Tongue (tissue), 3 donors: ENCODE measurements at places on chromosomes 11 and 22. TPM values are rescaled to one million over a fixed set of nuclear protein-coding genes. Genes with fewer than 3 reads are reported as not detected.

The FAM111A gene
- total RNA-seq: 38.4 TPM

The OR10D3 gene
- total RNA-seq: 0.31 TPM

The KCNA4 gene
- total RNA-seq: not detected

The SEC14L3 gene
- not detected for total RNA-seq

The HTR3A gene
- not detected for total RNA-seq

The KBTBD3 gene
- 11.3 TPM for total RNA-seq

The DDX10 gene
- 20.5 TPM for total RNA-seq

The SEPTIN3 gene
- 0.51 TPM for total RNA-seq

The OR4D9 gene
- total RNA-seq: not detected

The ZNRF3 gene
- 12.4 TPM for total RNA-seq

The KCNQ1OT1 gene
- 10.3 TPM for total RNA-seq

The OR51B4 gene
- not detected for total RNA-seq

The PRR33 gene
- 4.8 TPM for total RNA-seq

The MOV10L1 gene
- total RNA-seq: 1.0 TPM

The ARHGAP20 gene
- 5.5 TPM for total RNA-seq

The ACR gene
- 3.3 TPM for total RNA-seq

The ENTHD1 gene
- not detected for total RNA-seq

- no peak for DNase-seq
Observed at GRCh38 chr11:1870326-1870696, 17.4 kb downstream of the LSP1 start.

- DNase-seq: no peak
Observed at GRCh38 chr11:113332023-113332422, 17.6 kb downstream of the TTC12 start.

GRCh38 chr11:36312611-36313472, 16.8 kb downstream of the PRR5L start:
- peak; percentile 79 for DNase-seq

- peak; percentile 49 for DNase-seq
Observed at GRCh38 chr22:35915477-35916013, 113.1 kb downstream of the RBFOX2 start.

DNA sequence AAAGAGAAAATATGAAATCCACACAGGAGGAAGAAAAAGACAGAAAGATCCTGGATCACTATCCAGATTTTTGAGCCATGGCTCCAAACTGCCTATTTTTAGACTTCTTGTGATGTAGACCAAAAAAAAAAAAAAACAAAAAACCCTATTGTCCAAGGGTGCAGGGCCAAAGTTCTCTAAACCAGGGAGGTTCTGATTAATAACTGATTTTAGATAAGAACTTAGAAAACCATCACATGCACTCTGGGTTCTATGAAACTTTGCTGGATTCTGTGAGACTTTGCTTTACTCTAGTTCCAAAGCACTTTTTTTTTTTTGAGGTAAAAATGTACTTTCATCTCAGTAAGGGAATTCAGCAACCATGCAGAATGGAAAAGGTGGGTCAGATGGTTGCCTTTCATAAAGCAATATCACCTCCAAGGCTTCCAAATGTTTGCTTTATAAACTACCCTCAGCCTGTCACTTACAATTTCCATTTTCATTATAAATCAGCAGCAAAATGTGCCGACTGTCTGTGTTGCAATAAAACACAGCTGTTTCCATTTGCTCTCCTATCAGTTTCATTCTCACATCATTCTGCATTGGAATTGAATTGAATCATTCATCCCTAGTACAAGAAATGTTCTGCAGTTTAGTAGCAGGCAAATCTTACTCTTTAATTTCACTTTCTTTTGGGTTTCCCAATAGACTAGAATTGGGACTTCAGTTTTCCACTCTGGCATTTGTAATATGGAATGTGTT, 1584.3 kb upstream of the RAG2 start:
- DNase-seq: peak; percentile 27

GRCh38 chr11:61636676-61637075, 43.5 kb upstream of the DAGLA start:
- no peak for DNase-seq

DNA sequence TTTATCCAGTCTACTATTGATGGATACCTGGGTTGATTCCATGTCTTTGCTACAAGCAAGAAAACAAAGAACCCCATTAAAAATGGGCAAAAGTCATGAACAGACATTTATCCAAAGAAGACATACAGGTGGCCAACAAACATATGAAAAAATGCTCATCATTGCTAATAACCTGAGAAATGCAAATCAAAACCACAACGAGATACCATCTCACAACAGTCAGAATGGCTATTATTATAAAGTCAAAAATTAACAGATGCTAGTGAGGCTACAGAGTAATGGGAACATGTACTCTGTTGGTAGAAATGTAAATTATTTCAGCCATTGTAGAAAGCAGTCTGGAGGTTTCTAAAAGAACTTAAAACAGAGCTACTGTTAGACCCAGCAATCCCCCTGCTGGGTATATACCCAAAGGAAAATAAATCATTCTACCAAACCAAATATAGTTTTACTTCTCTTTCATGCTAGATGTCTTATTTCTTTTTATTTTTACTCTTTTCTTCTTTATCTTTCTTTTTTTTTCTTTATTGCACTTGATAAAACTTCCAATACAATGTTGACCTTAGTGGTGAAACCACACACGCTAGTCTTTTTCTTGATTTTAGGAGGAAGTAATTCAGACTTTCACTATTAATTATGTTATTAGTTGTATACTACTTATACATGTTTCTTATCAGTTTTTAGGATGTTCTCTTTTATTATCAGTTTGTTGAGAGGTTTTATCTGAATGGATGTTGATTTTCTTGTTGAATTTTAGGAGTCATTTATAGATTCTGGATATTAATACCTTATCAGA, 14.3 kb downstream of the TRIM22 start:
- DNase-seq: no peak

GRCh38 chr11:67647471-67647870, 3.1 kb downstream of the ACY3 start:
- DNase-seq: no peak

DNA sequence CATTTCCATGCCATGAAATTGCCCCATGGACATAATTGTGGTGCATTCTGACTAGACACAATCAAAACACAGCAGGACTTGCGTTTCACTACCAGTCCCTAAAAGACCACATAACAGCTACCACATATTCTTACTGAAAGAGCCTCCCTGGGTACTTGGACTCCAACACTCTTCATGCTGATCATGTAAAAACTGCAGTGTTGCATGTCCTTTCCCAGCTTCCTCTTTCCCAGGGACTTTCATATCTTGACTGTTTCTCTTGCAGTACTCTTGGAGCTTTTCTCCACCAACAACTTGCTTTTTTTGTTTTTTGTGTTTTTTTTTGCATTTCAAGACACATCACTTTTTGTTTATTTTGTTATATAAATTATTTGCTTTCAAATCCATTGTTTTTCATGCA, 22.9 kb downstream of the MS4A6E start:
- no peak for DNase-seq

- peak; percentile 51 for DNase-seq
Observed at GRCh38 chr11:27718863-27719545, 18.7 kb upstream of the BDNF start.

DNA sequence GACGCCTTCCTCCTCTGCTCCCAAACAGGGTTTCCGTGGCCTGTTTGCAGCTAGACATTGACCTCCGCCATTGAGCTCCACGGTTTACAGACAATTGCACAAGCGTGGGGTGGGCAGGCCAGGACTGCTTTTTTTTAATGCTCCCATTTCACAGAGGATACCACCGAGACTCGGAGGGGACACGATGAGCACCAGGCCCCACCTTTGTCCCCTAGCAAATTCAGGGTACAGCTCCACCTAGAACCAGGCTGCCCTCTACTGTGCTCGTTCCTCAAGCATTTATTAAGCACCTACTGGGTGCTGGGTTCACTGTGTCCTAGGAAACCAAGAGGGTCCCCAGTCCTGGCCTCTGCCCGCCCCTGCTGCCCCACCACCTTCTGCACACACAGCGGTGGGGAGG, 12.2 kb downstream of the RASD2 start:
- DNase-seq: no peak

DNA sequence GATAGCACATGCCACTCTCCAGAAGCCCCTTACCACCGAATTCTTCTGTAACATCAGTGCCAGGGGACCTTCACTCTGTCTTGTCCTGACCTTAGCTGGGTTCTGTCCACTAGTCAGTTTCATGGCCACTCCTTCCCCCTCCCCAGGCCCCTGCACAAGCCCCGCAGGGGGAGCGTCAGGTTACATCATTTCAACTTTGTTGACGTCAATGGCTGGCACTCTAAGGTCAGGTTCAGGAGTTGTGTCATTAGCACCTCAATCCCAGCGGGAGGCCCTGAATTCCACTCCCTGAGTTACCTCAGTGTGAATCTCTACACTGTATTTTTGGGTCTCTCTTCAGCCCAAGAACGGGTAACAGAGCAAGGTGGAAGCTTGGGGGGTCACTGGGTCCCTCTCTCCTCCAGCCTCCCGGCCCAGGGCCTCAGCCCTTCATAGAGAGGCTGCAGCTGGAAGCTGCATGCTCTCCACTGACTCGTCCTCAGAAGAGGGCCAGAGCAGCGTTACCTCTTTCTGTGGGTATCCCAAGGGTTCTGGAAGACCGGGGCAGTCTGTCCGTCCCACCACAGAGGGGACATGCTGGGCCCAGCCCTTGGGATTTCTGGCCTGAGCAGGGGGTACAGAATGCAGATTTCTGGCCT, 10.3 kb downstream of the USH1C start:
- no peak for DNase-seq

- DNase-seq: no peak
Observed at GRCh38 chr11:45048313-45048841, 97.7 kb upstream of the TP53I11 start.

GRCh38 chr11:64409278-64409677, 50.3 kb downstream of the RPS6KA4 start:
- DNase-seq: no peak

DNA sequence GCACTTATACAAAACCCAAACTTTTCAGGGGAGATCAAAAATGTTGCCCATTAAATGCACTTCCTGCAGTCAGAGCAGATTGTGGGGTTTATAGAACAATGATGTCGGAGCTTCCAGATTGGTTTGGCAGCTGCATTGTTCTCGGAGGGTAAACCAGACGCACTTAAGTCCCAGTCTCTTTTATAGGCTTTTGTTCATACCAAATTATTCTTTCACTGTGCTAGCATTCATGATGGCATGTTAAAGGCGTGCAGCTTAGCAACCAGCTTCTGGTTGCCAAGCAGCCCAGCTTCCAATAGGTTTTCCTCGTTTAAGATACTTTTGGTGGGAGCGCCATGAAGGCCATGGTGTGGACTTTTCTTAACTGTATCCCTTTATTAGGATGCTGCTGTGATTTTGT, 40.9 kb downstream of the ZC3H12C start:
- DNase-seq: peak; percentile 48

- DNase-seq: peak; percentile 18
Observed at GRCh38 chr11:44833877-44834452, 107.2 kb downstream of the TSPAN18 start.

- DNase-seq: no peak
Observed at GRCh38 chr22:43345761-43346301, 2.7 kb upstream of the SCUBE1 start.

- no peak for DNase-seq
Observed at GRCh38 chr11:60835534-60835846, 6.4 kb upstream of the CCDC86 start.

DNA sequence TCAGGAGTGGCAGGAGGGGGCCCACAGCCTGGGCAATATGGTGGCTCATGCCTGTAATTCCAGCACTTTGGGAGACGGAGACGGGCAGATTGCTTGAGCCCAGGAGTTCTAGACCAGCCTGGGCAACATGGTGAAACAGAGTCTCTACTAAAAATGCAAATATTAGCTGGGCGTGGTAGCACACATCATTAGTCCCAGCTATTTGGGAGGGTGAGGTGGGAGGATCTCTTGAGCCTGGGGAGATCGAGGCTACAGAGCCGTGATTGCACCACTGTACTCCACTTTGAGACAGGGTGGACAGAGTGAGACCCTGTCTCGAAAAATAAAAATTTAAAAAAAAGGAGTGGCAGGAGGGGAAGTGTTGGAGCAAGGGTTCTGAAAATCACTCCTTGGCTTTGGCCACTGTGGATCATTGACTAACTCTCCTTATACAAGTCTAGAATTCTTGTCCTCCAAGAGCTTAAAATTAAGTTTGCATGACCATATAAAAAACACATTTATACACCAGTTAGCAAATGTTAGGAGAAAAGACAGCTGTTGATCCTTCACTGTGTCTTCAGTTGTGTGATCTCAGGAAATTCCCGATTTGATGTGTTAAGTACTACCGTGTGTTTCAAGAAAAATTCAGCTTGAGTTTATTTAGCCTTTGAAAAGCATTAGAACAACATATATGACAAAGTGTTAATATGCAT, 2.3 kb upstream of the WEE1 start:
- DNase-seq: peak; percentile 78

GRCh38 chr22:39719559-39720450, 149.3 kb downstream of the CACNA1I start:
- DNase-seq: no peak

- no peak for DNase-seq
Observed at GRCh38 chr11:79392161-79392560, 48.7 kb downstream of the TENM4 start.

GRCh38 chr22:48895336-48895735, 932.3 kb downstream of the BRD1 start:
- DNase-seq: no peak

GRCh38 chr11:75325713-75326438, 25.6 kb downstream of the ARRB1 start:
- DNase-seq: no peak

DNA sequence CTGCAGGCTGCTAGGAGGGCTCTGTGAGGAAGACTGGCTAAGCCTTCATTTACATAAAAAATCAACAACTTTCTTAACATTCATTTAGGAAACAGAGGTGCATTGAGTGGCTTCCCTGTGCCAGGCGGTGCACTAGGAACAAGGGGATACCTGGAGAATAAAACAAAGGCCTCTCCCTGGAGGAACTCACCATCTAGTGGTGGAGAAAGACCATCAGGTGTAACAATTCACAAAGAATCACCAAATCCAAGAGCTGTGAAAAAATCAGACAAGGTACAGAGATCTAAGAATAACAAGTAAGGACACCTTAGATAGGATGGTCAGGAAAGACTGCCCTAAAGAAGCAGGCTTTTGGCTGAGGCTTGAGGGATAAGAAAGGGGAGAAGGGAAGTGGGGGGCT, 40.3 kb downstream of the CSNK2A3 start:
- DNase-seq: no peak

DNA sequence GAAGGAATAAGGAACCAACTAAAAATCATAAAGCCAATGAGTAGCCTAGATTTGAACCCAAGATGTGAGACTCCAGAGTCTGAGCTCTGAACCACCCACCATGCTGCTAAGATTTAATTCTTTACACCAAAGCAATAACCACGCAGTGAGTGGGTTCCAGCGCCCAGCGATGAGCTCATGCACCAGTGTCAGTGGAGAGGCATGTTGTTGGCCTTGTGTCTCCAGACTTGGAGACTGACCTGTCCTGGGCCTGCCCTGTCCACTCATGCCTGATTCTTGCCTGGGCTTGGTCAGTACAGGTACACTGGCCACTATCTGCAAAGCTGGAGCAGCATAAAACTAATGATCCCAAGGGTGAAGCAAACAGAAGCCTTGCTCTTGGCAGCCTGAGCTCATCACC, 53.9 kb upstream of the TIMP3 start:
- no peak for DNase-seq

GRCh38 chr22:17576470-17576869, 13.2 kb downstream of the SLC25A18 start:
- DNase-seq: no peak

- peak; percentile 49 for DNase-seq
Observed at GRCh38 chr11:133966172-133966651, 9.4 kb upstream of the IGSF9B start.
